ENCODE measurements at places on chromosomes 3 and 15. TPM values are rescaled to one million over a fixed set of nuclear protein-coding genes. Genes with fewer than 3 reads are reported as not detected.
A peak's percentile ranks its signal among the peaks of the same experiment; 100 is the strongest.

DNA sequence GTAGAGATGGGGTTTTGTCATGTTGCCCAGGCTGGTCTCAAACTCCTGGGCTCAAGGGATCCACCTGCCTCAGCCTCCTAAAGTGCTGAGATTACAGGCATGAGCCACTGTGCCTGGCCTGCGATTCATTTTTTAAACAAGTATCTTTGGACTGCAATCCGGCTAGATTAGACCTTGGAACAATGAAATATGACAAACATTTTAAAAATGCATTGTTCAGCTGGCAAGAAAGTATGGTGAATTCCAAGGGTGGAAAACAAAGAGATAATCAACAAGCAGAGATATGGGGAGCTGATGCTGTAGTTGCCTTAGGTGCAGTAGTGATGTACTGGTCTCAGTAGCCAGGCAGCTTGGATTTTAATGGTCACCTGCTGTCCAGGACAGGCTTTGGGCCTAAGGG, 95.8 kb upstream of the GOLGA8J start:
- H3K4me1 ChIP-seq: peaks cover 19% of the 10 kb centered on the region
- DNase-seq: no peak
- H3K27ac ChIP-seq: no peak overlapping the region

- DNase-seq: no peak
- H3K36me3 ChIP-seq: no peaks in the 10 kb centered on the region
- H3K27ac ChIP-seq: no peak overlapping the region
- H3K4me1 ChIP-seq: no peaks in the 10 kb centered on the region
- H3K27me3 ChIP-seq: peaks cover 28% of the 10 kb centered on the region
These were observed 418.1 kb downstream of the OCA2 start for GRCh38 chr15:27681038-27681437.

DNA sequence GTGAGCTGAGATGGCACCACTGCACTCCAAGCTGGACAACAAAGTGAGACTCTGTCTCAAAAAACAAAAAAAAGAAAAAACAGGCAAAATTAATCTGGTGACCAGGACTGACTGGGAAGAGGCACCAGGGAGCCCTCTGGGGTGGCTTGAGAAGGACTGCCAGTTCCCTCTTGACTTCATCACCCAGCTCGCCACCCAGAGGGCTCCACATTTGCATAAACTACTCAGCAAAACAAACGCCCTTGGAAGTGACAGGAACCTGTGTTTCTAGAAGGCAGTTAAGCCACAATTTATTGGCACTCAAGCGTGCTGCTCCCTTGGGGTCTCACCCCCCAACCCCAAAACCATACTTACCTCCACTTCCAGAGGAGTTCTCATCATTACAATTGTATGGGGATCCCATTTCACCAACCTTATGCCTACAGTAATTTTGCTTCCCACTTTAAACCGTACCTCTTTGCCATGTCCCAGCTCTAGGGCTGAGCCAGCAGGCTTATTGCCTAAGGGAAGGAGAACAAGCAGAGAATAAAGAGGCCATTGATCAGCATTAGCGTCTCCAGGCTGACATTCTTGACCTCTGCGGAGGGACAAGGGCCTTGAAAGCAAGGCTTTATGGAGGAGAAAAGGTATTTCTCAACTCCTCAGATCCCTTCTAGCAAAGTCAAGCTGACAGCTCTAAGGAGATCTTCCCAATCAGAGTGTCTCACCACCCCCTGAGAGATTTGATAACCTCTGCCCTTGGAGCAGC, 357.4 kb downstream of the SHQ1 start:
- no peak for DNase-seq
- no peaks in the 10 kb centered on the region for H3K27me3 ChIP-seq
- H3K36me3 ChIP-seq: no peaks in the 10 kb centered on the region
- peaks cover 23% of the 10 kb centered on the region for H3K4me1 ChIP-seq
- no peak overlapping the region for H3K4me3 ChIP-seq
- H3K27ac ChIP-seq: no peak overlapping the region

Gene EXD1
- not detected for total RNA-seq

DNA sequence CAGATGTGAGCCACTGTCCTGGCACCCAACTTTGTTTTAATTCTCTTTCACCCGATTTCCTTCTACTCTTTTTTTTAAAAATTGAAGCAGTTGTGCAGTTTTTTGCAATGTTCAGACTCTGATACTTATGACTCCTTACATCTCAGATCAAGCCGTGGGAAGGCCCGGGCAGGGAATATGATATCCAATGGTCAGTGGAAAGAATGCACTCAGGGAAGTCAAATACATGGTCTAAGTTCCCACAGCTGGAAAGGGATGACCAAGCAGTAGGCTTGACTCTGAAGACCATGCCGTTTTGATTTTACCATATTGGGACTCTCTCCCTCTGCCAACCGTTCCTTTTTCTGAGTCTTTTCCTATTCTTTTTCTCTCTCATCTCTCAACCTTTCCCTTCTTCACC, 157.2 kb downstream of the RPLP1 start:
- no peaks in the 10 kb centered on the region for H3K27me3 ChIP-seq
- no peaks in the 10 kb centered on the region for H3K36me3 ChIP-seq
- peaks cover 11% of the 10 kb centered on the region for H3K4me1 ChIP-seq
- DNase-seq: no peak
- H3K27ac ChIP-seq: no peak overlapping the region
- H3K4me3 ChIP-seq: no peak overlapping the region

DNA sequence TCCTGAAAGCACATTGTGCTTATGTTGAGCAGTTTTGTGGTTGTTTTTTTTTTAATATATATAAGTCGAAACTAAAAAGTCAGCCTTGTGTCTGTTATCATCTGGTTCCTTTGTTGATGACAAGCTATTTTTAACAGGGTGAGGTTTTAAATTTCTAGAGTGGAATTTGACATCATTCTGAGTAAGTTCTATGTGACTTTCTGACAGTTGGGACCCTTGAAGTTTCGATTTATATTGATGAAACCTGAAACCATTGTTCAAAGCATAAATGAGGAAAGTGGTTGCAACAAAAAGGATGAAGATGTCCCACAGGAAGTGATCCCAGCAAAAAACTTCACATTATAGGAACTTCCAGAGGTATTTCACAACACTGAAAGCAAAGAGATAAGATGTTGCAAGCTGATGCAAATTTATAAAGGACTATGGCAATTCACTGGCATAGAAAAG, 94.0 kb downstream of the CYP19A1 start:
- no peak overlapping the region for H3K4me3 ChIP-seq
- H3K36me3 ChIP-seq: no peaks in the 10 kb centered on the region
- H3K4me1 ChIP-seq: no peaks in the 10 kb centered on the region

GRCh38 chr15:61831505-61831921, 228.7 kb downstream of the VPS13C start:
- H3K36me3 ChIP-seq: no peaks in the 10 kb centered on the region
- H3K27ac ChIP-seq: no peak overlapping the region
- DNase-seq: no peak
- H3K4me3 ChIP-seq: no peak overlapping the region
- H3K4me1 ChIP-seq: peaks cover 10% of the 10 kb centered on the region

- H3K27ac ChIP-seq: no peak overlapping the region
- peak; percentile 2 for DNase-seq
- peaks cover 21% of the 10 kb centered on the region for H3K36me3 ChIP-seq
- no peak overlapping the region for H3K4me3 ChIP-seq
These were observed 7.3 kb downstream of the HDAC11 start for GRCh38 chr3:13487403-13487802.

Gene MYZAP
- 934 TPM for total RNA-seq

Gene LDHAL6B
- total RNA-seq: not detected

GRCh38 chr3:116198087-116198486, 247.2 kb downstream of the LSAMP start:
- no peak overlapping the region for H3K4me3 ChIP-seq
- no peaks in the 10 kb centered on the region for H3K4me1 ChIP-seq
- no peak overlapping the region for H3K27ac ChIP-seq

DNA sequence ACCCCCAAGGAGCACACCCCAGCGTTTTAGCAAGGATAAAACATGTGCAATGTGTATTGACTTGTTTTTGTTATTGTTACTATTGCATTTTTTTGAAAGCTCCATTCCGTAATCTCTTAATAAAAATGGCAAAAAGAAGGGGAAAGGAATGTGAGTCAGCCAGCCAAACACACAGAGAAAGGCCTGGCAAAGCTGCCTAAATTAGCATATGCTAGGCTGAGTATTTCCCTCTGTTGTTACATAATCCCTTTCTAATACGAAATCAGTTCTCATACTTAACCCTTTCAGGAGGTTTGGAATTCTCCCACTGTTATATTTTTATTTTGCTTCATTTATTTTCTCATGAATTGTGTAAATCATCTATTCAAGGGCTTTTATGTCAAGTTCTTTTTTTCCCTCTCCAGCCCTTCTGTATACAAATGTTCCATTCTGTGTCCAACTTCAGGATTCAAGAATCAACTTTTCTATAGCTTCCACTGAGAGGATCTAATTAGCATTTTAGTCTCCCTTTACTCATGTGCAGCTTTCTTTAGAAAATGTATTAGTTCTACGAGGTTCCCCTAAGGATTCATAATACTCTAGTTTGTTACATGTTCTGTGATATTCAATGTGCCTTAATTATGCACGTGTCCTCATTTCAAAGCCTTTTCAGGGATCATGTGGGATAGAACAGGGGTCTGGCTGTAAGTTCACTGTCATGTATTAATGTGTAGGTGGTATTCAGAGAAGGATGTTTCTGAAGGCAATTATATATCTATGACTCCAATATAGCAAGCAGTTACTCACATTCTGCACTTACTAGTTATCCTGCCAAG, 9.2 kb downstream of the CADM2 start:
- H3K4me3 ChIP-seq: no peak overlapping the region
- H3K27ac ChIP-seq: no peak overlapping the region
- H3K36me3 ChIP-seq: no peaks in the 10 kb centered on the region
- no peak for DNase-seq
- no peaks in the 10 kb centered on the region for H3K4me1 ChIP-seq

DNA sequence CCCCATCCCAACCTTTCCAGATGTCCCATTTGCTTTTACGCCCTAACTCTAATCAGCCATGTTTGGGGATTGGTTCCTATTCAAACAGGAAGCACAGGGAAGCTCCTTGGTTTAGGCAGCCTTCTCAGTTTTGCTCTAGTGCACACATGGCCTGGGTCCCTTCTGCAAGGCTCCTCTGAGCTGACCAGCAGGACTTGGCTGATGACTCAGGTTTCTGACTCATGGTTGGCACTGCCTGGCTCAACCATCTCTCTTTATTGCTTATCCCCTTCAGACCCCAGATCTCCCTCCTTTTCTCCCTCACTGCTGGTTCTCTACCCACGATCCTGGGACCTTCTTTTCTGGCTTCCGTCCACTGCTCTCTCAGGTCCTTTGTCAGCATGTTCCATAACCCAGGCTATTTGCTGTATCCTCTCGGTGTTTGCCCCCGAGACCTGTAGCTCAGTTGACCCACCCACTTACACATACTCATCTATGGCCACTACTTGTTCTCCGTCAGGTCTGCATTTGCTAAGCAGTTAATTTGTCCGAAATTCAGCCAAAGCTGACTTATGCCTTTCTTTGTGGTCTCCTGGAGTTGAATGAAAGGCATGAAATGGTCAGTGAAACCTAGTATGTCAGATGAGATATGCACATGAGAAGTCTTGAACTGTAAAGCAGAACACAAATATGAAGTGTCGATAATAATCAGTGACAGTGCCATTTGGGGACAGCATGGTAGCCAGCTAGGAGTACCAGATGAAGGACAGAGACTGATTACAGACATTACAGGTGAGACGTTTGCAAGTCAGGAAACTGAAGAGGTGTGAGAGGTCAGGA, 323.5 kb upstream of the ROPN1 start:
- no peaks in the 10 kb centered on the region for H3K27me3 ChIP-seq
- peaks cover 8% of the 10 kb centered on the region for H3K36me3 ChIP-seq
- no peaks in the 10 kb centered on the region for H3K4me1 ChIP-seq
- DNase-seq: no peak

DNA sequence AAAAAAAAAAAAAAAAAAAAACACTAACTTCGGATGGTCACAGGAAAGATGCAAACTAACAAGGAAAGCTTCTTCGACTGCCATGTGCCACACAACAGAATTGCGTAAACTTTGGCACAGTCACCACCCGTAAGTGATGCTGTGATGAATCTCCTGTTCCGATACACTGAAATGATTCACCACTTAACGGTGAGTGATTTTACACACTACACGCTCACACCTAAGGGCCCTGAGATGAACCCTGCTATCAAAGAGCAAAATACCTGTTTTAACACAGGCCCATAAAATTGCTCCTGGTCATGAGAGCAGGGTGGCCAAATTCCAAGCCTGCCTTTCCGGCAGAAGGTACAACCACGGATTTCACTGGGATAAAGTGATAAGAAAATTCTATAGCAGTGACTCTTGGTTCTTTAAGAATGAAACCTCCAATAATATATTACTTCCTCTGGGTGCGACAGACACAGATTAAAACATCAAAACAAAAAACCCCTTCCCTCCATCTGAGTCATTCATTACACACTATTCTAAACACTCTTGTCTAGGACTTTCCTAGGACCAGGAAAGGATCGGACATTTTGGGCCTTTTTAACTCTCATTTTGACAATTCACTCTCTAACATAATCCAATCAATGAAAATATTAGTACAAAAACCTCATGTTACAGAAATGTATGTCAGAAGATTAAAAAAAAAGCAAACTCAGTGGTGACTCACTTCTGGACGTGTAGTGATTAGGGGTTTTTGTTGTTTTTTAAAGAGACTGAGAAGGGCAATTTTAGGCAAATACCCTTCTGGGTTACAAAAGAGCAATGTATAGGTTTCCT, 28.3 kb downstream of the LRIG1 start:
- H3K4me1 ChIP-seq: peaks cover 90% of the 10 kb centered on the region
- no peaks in the 10 kb centered on the region for H3K27me3 ChIP-seq
- H3K27ac ChIP-seq: no peak overlapping the region

Gene RETNLB
- not detected for total RNA-seq

DNA sequence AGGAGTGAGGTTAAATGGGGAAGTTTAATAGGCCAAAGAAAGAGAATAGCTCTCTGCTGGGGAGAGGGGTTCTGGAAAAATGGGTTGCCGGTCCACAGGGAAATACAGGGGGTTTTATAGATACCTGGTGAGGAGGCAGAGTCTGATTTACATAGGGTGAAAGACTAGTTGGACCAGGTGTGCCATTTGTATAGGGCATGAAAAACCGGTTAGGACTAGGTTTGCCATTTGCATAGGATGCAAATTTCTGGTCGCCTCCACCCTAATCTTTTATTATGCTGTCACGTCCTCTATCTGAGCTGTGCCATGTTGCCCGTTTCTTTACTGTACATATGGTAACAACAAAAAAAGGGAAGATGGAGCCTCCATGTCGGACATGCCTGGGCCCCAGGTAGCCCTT, 960.1 kb downstream of the FHIT start:
- H3K4me3 ChIP-seq: no peak overlapping the region
- no peaks in the 10 kb centered on the region for H3K36me3 ChIP-seq
- H3K27ac ChIP-seq: no peak overlapping the region
- H3K4me1 ChIP-seq: no peaks in the 10 kb centered on the region
- no peak for DNase-seq

GRCh38 chr15:68743256-68743655, 77.4 kb downstream of the ANP32A start:
- no peak overlapping the region for H3K4me3 ChIP-seq
- DNase-seq: no peak
- no peak overlapping the region for H3K27ac ChIP-seq

GRCh38 chr3:172678068-172678467, 32.8 kb downstream of the NCEH1 start:
- no peak for DNase-seq
- no peaks in the 10 kb centered on the region for H3K36me3 ChIP-seq
- H3K4me1 ChIP-seq: peaks cover 88% of the 10 kb centered on the region
- H3K27ac ChIP-seq: peak overlapping the region; percentile 85
- no peak overlapping the region for H3K4me3 ChIP-seq

All from left ventricle myocardium inferior (tissue), 1 donor.